Activated T-cell treated with anti-CD3 and anti-CD28 coated beads for 1 hour (primary cell): ENCODE measurements at places on chromosomes 4 and X.

GRCh38 chr4:8763966-8764901 lies 107.4 kb downstream of the HMX1 start:
- no peak for DNase-seq

- peak; percentile 16 for DNase-seq
These were observed at the start of gene SULT1B1 for GRCh38 chr4:69760455-69760854. Gene SULT1B1, minus strand, starts transcription at chr4:69760620. Its CDS starts 5,403 bp downstream, at chr4:69755217.

DNA sequence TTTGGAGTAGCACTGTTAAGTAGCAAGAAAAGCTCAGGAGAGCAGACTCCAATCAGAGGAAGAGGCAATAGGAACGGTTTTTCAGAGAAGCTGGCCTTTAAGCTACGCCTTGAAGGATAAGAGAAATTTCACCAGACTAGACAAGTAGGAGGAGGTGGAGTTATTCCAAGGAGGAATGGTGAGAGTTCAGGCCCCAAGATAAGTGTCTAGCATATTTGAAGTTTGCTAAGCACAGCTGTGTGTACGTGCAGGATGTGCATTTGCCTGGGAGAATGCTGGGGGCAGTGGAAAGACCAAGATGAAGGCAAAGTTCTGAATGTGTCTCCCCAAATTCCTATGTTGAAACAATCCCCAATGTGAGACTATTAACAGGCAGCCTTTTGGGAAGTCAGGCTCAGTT lies 91.6 kb downstream of the SOWAHB start:
- no peak for DNase-seq

DNA sequence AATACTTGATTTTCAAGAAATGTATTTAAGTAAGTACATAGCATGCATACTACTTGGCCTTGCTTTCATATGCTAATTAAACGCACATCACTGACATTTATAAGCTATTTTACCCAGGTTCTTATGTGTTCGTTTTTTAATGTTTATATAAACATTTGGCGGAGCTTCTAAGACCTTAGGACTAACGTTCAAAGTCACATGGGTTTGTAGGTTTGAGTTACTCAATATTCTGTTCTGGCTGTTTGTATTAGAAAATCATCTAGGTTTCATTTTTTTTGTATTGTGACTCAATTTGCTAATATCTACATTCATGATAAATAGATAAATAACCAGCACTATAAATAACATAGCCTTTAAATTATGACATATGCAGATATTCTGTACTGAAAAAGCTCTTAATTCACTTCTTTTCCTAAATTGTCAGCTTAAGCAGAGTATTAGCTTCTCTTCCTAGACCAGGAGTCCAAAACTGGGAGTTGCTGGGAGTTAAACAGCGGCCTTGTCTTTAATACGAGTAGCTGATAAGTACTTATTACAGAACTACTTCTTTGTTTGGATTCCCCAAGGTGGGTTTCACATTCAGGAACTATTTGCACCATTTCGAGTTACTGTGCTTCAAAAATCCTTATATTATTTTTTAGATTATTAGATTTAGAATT lies 42.0 kb downstream of the GUCY1B1 start:
- no peak for DNase-seq

GRCh38 chrX:129013574-129013973 lies 509.7 kb downstream of the SMARCA1 start:
- DNase-seq, result no peak

DNA sequence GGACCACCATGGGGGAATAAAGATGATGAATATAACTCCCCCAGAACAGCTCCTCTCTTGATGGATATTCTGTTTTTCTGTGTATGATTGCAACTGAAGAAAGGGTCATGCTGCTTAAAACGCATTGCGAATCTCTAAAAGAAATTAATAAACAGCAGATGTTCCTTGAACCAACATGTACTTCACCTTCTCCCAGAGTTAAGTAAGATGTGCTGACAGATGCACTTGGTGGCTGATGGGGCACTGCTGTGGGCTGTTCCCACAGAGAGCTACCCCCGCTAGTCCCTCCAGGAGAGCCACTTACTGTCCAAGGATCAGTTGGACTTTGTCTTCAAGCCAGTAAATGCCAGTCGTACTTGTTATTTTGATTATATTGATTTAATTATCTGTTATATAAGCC lies 26.3 kb upstream of the C4orf54 start:
- no peak for DNase-seq

- DNase-seq, result no peak
These were observed 379 bp downstream of the PDGFC start for GRCh38 chr4:156971165-156971675.

DNA sequence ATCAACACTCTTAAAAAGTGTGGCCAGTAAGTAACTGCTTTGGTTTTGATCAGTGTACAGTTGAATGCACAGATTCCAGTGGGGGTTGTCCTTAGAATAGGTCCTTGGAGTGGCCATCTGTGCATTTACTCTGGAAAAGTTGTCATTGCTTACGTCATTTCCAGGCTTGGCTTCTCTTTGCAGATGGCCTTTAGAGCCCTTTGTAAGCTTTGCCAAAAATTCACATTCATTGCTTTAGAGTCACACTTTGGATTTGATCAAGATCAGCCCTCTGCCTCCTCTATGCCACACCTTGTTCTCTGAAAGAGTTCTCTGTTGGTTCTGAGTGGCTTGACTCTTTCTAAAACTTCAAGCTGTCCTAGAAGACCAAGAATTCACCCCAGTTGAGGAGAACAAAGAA lies 83.9 kb downstream of the MAMLD1 start:
- DNase-seq, result no peak

- DNase-seq, result no peak
These were observed 212.9 kb upstream of the SLC7A11 start for GRCh38 chr4:138455097-138455496.

GRCh38 chr4:14452764-14453163 lies 549.5 kb upstream of the CPEB2 start:
- DNase-seq, result no peak

DNA sequence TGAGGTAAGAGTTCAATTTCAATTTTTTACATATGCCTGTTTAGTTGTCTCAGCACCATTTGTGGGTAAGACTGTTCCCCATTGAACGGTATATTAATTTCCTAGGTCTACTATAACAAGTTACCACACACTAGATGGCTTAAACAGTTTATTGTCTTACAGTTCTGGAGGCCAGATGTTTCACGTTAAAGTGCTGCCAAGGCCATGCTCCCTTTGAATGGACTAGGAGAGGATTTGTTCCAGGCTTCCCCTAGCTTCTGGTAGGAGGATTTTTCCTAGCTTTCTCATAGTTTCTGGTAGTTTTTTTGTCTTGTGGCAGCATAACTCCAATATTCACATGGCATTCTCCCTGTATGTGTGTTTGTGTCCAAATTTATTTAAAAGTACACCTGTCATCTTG lies 149.3 kb upstream of the CYSLTR1 start:
- no peak for DNase-seq

DNA sequence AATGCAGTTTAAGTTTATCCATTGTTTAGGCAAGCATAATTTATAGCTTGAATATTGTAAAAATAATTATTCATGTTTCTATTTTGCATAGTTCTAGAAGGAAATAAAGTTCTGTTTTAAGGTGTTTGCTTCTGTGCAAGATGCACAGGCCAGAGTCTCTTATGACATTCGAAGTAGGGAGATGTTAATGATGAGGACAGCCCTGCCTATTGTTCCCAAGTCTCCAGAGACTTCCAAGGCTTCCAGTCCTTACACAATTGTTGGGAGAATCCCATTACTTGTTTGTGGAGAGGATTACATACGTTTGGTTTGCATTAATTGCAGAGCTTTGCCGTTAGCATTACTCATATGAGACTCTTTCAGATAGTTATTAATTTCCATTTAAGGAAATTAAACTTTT lies 96.2 kb upstream of the ANK2 start:
- no peak for DNase-seq

GRCh38 chrX:150119323-150119722 lies 181.0 kb upstream of the EOLA2 start:
- no peak for DNase-seq

DNA sequence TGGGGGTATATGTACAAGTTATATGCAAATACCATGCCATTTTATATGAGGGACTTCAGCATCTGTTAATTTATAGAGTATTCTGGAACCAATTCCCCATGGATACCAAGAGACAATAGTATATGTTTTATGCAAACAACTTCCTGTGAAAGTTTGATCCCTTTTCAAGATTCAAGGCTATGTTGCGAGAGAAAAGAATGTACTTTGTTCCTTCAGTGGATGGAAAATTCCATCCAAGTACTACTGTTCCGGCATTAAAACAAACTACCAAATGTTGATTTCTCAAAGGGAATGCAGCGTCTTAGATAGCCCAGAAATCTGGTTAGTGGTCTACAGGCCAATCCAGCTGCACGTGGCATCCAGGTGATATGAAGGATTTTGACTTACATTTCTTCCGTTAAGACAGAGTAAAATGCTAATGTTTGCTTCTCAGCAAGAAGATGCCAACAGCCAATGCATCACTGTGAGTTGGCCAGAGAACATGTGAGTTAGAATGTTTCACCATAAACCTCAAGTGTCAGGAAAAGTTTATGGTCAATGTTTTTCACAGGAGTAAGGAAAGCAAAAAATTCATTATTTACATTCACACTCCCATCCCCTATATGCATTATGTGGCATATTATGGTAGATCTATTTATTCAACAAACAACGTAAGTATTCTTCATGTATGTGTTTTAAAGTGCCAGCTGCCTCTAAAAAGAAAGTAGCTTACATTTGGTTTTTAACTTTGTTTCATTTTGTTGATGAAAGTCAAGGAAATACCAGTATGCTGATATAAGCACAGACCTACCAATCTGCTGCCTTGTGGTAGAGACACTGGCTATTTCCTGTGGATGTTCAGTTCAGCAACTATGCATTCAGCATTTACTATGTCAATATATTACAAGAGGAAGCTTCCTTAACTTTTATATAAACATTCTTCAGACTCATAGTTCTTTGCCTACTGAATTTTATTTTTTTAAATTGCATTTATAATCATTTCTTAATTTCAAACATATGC lies 44.4 kb downstream of the METTL14 start:
- no peak for DNase-seq

GRCh38 chr4:181166742-181167399 lies 1076.3 kb upstream of the TENM3 start:
- no peak for DNase-seq

DNA sequence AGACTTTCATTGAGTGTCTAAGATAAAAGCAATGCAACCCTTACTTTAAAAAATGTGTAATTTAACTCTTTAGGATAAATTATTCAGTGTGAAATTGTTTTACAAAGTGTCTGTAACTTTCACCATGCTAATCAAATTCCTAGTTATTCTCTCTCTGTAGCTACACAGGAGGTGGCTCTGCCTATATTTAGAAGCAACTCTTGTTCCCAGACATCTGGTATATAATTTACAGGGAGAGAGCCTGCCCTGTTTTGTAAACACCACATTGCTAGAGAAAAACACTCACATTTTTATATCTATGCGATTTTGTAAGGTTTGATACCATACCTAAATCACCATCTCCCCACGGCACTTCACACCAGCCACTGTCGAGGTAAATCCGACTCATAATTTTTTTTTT lies 35.5 kb upstream of the SPATA4 start:
- no peak for DNase-seq

- DNase-seq, result no peak
These were observed 76.3 kb downstream of the C4orf51 start for GRCh38 chr4:145756244-145756643.

GRCh38 chr4:75623026-75623425 lies 7.3 kb downstream of the CDKL2 start:
- no peak for DNase-seq

DNA sequence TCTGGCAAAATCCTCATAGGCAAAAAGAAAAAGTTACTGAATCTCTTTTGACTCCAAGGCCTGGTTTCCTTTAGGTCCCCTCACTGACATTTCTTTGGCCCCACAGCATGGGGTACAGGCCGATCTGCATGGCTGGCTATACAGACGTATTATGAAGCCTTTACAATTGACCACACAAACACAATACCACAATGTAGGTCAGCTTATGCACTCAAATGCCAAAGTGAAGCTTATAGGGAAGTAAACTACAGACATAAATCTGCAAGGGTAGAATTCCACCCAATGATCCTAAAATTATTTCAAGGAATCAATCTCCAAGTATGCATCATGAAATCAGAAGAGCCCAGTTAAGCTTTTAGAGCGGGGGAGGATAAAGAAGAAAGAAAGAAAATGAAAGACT lies 20.7 kb downstream of the STX18 start:
- no peak for DNase-seq

DNA sequence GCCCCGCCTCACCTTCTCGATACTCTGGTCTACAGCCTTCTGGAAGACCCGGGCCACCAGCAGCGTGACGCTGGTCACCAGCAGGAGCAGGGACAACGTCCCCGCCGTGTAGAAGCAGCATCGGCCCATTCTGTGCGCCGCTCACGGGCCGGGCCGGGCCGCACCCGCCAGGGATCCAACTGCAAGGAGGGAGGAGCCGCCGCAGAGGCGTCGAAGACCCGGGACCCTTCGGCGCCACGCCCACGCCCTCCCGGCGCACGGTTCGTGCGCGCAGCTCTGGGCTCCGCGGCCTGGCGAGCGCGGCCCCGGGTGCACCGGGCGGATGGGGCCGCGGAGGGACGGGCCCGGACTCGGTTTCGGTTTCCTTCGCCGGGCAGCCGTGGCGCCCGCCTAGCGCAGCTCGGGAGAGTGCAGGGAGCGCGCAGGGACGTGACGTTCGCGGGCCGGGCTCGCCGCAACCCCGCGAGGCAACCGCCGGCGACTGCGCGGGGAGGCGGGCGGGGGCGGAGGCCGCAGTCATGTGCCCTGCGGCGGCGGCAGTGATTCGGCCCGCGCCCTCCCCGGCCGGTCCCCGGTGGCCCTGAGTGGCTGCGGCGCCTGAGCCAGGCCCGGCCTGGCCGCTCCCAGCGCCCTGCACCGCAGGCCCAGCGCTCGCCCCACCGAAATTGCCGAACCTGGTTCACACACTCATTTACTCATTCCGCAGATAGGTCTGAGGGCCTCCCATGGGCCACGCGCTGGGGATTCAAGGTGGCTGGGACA lies at the start of gene SCARB2:
SCARB2 (minus strand) TSS at position 410 of the 762 bp plus-strand sequence; CDS start at position 129, 281 bp downstream.
- DNase-seq, result peak; percentile 58

DNA sequence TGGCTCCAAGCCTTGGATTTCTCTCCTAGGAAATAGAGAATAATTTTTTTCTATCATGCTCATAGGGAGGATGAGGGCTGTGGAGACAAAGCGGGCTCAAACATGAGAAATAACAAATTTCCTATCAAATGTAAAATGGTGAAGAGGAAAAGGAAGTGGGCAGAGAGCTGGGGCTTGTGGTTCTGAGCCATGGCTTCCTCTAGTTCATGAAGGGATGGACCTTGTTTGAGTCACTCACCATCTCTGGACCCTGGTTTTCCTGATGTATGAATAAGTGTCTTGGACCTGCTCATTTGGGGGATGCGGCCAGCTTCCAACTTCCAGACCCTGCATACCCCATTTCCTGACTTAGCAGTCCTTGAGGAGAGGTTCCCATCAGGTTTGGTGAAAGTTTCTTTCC lies 63.0 kb downstream of the MSX1 start:
- DNase-seq, result no peak

DNA sequence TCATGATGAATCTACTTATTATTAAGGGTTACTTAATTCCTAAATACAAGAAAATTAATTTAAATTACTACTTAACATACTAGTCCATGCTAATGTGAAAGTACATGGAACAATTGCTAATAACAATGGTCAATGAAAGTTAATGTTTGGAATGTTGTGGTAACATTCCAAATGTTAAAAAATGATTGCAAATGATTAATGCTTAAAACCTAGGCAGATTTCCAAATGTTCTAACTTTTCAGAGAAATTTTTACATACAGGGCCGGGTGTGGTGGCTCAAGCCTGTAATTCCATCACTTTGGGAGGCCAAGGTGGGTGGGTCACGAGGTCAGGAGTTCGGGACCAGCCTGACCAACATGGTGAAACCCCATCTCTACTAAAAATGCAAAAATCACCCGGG lies 1851.3 kb upstream of the PCDH7 start:
- DNase-seq, result no peak

GRCh38 chr4:5452156-5452555 lies 256.2 kb downstream of the EVC2 start:
- DNase-seq, result no peak

- no peak for DNase-seq
These were observed 228.7 kb upstream of the ANKRD50 start for GRCh38 chr4:124941267-124941666.
